ENCODE measurements at places on chromosomes 7 and 10.
A peak's percentile ranks its signal among the peaks of the same experiment; 100 is the strongest.

DNA sequence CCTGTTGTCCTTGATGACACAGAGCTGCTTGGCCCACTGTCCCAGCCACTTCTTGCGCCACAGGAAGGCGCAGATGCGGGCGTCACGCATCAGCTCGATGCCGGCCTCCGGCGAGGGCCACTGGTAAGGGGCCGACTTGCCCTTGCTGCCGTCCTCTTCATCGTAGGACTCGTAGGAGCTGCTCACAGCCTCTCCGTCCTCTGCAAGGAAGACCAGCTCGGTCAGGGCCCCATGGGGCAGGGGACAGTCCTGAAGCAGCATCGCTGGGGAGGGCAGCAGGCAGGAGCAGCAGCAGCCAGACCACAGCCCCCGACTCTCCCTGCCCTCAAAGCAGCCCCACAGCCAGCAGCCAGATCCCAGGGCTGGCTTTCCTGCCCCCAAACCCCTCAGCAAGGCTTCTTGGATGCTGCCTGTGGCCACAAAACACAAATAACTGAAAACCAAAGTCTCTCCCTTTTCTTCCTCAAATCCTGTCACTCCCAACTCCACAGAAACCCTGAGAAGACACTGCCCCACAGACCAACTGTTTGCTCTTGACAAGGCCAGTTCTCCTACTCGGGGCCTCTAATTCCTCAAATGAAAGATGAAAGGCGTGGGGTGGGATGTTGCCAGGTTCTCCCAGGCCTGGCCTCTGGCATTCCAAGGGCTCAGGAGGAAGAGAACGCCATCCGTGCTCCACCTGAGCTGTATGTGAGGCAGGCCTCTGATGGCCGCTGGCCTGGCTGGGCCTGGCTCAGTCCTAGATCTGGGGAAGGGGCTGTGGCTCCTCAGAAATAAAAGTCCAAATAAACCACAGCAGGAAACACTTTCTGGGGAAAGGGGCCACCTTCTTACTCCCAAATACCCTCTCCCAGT lies 76.7 kb downstream of the VWA2 start:
- no peak for DNase-seq

- DNase-seq = no peak
Observed at GRCh38 chr7:8215648-8216333, 46.2 kb downstream of the ICA1 start.

GRCh38 chr7:18468795-18469194 lies 26.8 kb upstream of the HDAC9 start:
- DNase-seq = no peak

DNA sequence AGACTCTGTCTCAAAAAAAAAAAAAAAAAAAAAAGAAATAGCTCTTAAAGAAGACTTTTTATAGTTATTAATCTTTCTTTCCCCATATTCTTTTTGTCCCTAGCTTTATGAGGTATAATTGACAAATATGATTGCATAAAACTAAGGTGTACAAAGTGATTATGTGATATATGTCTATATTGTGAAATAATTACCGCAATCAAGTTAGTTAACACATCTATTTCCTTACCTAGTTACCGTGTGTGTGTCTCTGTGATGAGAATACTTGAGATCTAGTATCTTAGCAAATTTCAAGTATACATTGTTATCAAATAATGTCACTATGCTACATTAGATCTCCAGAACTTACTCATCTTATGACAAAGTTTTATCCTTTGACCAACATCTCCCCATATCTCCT lies 30.7 kb upstream of the UBN2 start:
- no peak for DNase-seq

DNA sequence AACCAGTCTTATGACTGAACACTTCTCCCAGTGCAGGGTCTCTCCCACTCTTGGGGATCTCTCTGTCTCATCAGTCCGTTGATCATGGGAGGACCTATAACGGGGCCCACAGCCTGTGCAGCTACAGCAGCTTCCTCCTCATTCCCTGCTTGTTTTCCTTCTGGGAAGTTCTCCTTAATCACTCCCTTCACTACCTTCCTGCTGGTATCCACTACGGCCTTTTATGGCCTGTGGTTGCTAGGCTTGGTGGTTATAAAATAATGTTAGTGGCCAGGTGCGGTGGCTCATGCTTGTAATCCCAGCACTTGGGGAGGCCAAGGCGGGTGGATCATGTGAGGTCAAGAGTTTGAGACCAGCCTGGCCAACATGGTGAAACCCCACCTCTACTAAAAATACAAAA lies 3.5 kb upstream of the ZNF282 start:
- DNase-seq = no peak

DNA sequence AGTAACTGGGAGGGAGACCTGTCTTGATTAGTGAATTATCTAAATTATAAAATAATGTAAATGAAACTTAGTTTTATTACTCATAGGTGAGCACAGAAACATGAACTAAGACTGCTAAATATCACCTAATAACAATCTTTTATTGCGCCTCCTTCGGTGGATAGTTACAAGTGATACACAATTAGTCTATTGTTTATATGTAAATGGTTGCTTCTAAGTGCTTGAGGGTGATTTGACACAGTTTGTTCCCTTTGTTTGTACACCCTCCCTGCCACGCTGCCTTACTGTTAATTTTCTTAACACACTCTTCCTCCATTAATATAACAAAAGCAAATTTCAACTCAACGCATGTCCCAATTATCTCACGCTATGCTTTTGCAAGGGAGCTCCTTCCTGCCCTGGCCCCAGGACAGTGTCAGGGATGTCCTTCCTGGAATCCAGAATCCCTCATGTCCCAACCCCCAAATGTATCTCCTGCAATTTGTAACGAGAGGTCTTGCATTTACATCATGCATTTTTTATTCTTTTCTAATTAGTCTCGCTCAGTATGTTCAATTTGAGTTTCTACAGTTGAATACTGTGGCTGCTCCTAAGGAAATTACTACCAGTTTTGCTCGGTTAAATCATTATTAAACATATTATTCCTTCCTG lies 4.2 kb downstream of the NPSR1 start:
- DNase-seq = no peak

DNA sequence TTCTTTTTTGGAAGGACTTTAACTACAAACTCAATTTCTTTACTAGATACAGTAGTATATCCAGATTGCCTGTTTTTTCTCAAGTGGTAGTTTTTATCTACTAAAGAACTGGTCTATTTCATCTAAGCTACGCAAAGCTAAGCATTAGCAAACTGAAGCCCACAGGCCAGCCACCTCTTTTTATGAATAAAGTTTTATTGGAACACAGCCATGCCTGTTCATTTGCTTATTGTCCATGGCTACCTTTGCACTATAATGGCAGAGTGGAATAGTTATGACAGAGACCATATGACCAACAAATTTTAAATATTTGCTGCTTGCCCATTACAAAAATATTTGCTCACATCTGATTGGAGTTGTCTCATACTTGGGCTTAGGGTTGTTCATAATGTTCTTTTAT lies 168.7 kb downstream of the CAMK1D start:
- DNase-seq = no peak

DNA sequence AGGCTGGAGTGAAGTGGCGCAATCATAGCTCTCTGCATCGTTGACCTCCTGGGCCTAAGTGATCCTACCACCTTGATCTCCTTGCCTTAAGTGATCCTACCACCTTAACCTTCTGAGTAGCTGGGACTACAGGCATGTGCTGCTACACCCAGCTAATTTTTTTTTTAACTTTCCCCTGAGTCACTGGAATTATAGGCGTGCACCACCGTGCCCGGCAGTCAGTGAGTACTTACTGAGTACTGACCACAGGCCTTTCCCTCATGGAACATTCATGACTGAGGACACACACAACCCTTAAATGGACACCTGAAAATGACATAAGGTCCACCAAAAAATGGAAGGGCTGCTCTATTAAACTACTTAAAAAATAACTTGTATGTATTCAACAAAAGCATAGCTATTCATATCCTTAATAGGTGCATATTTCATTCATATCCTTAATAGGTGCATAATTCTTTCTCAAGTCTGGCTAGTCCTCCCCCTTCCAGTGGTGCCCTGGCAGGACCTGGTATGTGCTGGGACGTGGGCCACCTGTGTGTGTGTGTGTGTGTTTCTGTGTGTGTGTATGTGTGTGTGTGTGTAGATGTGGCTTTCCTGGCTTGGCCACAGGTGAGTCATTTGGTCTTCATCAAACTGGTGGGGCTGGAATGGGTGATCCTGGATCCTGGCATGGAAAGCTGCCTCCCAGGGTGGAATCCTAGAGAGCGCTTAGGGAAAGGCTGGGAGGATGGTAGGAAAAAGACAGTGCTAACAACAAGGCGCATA lies 3.5 kb downstream of the FAM180A start:
- DNase-seq = no peak

GRCh38 chr7:142808802-142809583 lies 38.2 kb downstream of the PRSS2 start:
- peak; percentile 98 for DNase-seq

DNA sequence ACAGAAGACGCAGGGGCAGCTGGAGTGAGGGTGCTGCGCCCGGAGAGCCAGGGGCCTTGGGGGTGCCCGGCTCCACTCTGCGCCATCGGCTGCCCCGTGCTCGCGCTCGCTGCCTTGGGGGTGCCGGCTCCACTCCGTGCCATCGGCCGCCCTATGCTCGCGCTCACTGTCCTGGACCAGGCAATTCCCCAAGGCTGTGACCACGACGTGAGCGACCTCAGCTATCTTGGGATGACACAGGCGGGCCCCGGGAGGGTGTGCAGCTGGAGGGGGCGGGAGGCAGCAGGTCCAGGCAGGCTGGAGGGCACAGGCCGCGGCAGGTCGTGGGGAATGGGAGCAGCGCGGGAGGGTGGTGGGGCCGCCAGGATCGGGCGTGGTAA lies 29.7 kb downstream of the CYP2W1 start:
- no peak for DNase-seq

- DNase-seq = no peak
Observed at GRCh38 chr10:98128802-98129201, 5.7 kb upstream of the R3HCC1L start.

DNA sequence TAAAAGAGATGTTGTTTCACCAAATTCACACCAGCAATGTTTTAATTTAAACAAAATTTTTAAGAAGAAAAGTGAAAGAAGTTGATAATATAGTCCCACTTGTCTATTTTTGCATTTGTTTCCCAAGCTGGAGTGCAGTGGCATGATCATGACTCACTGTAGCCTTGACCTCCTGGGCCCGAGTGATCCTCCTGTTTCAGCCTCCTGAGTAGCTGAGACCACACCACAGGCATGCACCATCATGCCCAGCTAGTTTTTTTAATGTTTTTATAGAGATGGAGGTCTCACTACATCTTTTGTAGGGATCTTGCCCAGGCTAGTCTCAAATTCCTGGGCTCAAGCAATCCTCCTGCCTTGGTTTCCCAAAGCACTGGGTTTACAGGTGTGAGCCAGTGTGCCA lies 14.1 kb upstream of the NDUFA5 start:
- DNase-seq = no peak
